ENCODE measurements at places on chromosomes 1 and 21. TPM values are rescaled to one million over a fixed set of nuclear protein-coding genes. Genes with fewer than 3 reads are reported as not detected.
A peak's percentile ranks its signal among the peaks of the same experiment; 100 is the strongest.

GRCh38 chr21:39103689-39104088 lies 79.6 kb downstream of the PSMG1 start:
- H3K27me3 ChIP-seq: peaks cover 26% of the 10 kb centered on the region
- H3K4me1 ChIP-seq: peaks cover 11% of the 10 kb centered on the region
- no peaks in the 10 kb centered on the region for H3K36me3 ChIP-seq
- no peak for DNase-seq
- H3K4me3 ChIP-seq: no peak overlapping the region
- H3K27ac ChIP-seq: no peak overlapping the region

DNA sequence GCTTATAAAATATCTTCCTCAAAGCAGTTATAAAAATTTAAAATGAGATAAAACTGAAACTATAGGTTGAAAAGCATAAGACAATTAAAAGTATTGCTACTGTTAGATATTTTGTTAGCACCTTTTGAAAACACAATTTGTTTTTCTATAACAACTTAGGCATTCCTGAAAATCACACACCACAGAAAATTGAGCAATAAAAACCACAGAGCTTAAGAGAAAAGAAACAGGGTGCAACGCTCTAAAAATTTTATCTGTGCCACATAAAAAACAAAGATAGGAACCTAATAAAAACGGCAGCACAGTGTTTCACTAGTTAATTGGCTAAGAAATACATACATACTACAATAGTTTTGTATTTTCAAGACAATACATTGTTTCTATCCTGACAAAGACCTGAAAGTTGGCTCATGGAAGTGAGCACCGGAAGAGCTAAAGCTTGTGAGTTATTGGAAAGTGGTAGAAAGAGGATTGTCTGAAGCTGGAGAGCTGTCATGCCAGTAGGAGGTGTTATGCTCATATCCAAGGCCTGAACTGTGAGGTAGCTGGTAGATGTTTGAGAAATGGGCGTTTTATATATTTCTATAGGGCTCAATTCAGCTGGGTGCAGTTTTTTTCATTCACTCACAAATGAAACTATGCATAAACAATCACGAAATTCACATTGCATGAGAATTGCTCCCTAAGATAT lies 45.8 kb downstream of the RGS7 start:
- DNase-seq: no peak
- no peaks in the 10 kb centered on the region for H3K4me1 ChIP-seq
- H3K27ac ChIP-seq: no peak overlapping the region
- H3K4me3 ChIP-seq: no peak overlapping the region
- H3K27me3 ChIP-seq: no peaks in the 10 kb centered on the region

DNA sequence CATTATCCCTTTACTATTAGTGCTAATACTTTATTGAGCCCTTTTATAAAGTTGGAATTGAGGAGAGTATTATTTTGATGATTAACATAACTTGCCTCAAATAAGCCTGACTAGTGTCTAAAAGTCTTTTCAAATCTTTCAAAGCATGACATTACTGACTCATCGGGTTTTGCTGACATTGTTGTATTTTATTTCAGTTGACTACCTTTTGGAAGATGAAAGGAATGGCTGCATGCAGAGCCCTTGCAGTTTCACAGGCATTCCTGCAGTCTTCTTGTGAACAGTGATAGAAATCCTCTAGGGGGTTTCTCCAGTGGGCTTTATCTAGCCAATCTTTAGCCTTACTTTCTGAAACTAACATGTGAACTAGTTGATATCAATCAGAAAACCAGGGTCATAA lies 43.0 kb upstream of the TMEM61 start:
- H3K4me3 ChIP-seq: no peak overlapping the region
- DNase-seq: no peak
- H3K36me3 ChIP-seq: no peaks in the 10 kb centered on the region

MRTO4 gene
- total RNA-seq: 138 TPM

PEAR1 gene
- total RNA-seq: 5.2 TPM

ERICH3 gene
- not detected for total RNA-seq

- H3K27ac ChIP-seq: no peak overlapping the region
- DNase-seq: no peak
- H3K4me1 ChIP-seq: no peaks in the 10 kb centered on the region
- no peak overlapping the region for H3K4me3 ChIP-seq
- peaks cover 65% of the 10 kb centered on the region for H3K27me3 ChIP-seq
Measured at GRCh38 chr1:53551428-53551995, 92.3 kb downstream of the DMRTB1 start.

DNA sequence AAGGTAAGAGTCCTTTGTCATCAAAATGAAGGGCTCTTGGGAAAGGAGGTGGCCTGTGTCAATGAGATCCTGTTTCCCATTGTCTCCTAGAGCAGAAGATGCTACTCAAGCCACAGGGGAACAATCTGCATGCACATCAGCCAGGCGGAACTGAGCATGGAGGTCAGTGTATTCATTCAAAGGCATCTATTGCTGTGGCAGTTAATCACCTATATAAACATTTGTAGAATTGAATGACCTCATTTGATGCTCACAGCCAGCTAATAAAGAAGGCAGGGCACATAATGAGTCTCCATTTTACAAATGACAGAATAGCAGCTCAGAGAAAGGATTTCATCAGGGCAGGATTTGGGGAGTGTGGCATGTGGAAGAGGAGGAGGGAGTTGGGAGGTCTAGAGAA lies 5.7 kb upstream of the FYB2 start:
- H3K4me3 ChIP-seq: no peak overlapping the region
- H3K27ac ChIP-seq: no peak overlapping the region
- no peaks in the 10 kb centered on the region for H3K27me3 ChIP-seq
- H3K4me1 ChIP-seq: no peaks in the 10 kb centered on the region

DNA sequence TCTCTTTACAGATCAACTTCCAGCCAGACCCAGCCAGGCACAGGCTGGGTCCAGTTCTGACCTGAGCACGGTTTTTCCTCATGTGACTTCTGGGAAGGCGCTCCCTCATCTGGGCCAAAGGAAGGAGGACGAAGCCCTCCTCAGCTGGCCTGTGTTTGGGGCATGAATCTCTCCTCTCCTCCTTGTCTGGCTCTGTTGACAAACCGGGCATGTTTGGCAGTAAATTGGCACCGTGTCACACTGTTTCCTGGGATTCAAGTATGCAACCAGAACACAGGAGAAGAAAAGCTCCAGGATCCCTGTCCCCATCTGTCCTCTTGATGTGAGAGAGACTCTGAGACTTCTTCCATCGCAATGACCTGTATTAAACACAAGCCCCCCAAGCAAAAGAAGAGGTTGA lies 18.3 kb downstream of the NECAP2 start:
- peaks cover 86% of the 10 kb centered on the region for H3K36me3 ChIP-seq
- no peak overlapping the region for H3K27ac ChIP-seq
- H3K27me3 ChIP-seq: no peaks in the 10 kb centered on the region
- DNase-seq: no peak
- H3K4me3 ChIP-seq: no peak overlapping the region
- no peaks in the 10 kb centered on the region for H3K4me1 ChIP-seq

GRCh38 chr1:92623187-92623778 lies 136.6 kb upstream of the GFI1 start:
- no peaks in the 10 kb centered on the region for H3K27me3 ChIP-seq
- H3K4me3 ChIP-seq: no peak overlapping the region
- no peak overlapping the region for H3K27ac ChIP-seq
- H3K4me1 ChIP-seq: no peaks in the 10 kb centered on the region
- H3K36me3 ChIP-seq: peaks cover 10% of the 10 kb centered on the region
- DNase-seq: no peak

GRCh38 chr1:222009105-222009730 lies 267.3 kb upstream of the DUSP10 start:
- H3K4me1 ChIP-seq: no peaks in the 10 kb centered on the region
- no peaks in the 10 kb centered on the region for H3K27me3 ChIP-seq
- peak; percentile 61 for DNase-seq
- H3K36me3 ChIP-seq: no peaks in the 10 kb centered on the region

GRCh38 chr1:107536266-107536665 lies 395.4 kb downstream of the NTNG1 start:
- H3K4me1 ChIP-seq: no peaks in the 10 kb centered on the region
- no peak overlapping the region for H3K27ac ChIP-seq
- H3K27me3 ChIP-seq: no peaks in the 10 kb centered on the region

DNA sequence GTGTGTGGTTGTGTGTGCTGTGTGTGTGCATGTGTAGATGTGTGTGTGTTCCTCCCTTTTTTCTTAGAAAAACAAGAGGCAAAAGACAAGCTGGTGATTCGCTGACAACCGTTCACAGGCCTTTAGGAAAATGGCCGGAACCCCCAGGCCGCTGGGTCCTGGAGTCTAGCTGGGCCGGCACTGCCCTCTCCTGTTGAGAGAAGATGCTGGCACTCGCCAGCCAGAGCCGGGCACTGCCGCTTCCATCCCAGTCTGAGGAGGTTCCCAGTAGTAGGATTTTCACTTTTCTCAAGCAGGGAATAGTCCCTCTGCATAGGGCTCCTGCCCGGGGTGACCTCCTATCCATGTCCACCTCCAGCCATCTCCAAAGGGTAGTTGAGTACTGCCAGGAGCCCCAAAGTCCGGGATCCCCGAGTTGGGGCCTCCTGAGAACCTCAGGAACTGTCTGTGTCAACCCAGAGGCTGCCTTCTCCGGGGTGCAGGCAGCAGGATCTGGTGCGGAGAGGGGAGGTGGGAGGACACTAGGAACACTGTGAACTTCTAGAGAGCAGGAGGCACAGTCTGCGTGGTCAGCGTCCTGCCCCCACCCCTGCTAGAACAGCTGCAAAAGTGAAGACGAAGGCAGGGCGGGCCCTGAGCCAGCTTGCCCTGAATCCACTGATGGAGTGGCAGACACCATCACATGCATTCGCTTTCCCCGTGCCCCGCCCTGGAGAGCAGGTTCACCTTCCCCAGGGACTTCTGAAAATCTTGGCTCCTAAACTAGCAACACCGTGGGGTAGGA lies 44.1 kb upstream of the ARHGEF16 start:
- no peaks in the 10 kb centered on the region for H3K4me1 ChIP-seq
- no peak overlapping the region for H3K4me3 ChIP-seq
- H3K36me3 ChIP-seq: no peaks in the 10 kb centered on the region

COL16A1 gene
- total RNA-seq: 0.54 TPM

RXFP4 gene
- total RNA-seq: not detected

LCE2D gene
- total RNA-seq: not detected

DNA sequence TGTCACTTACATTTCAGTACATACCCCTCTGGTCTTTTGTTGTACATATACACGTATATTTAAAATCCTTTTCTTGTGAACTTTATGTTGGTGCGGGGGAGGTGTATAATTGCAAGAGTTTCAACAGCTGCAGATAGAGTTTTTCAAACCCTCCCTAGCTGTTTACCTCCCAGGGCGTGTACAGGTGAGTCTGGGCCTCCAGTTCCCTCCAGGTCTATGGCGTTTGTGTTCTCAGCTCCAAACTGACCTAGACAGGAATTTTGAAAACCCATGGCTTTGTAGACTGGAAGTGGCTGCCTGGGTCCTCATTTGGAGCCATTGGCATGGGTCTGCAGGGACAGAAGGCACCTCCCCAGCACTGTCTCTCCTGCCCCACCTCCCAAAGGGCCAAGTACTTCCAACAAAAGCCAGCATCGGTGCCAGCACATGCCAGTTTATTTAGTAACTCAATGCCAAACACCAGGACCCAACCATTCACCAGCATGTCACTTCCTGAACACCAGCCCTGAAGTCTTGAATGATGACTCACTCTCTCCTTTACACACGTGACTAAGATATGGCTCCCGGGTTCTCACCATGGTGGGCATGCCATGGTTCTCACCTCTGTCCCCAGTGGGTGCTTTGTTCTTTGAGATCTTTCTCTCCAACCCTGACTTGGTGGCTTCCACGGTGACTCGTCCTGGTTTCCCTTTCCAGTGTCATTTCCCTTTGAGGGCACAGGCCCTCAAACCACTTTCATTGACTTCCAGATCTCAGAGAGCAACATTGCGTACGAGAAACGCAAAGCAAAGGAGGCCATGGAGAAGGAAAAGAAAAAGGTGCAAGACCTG lies 57.3 kb upstream of the EFHD2 start:
- peak overlapping the region; percentile 42 for H3K27ac ChIP-seq
- H3K4me1 ChIP-seq: peaks cover 8% of the 10 kb centered on the region
- no peaks in the 10 kb centered on the region for H3K27me3 ChIP-seq
- DNase-seq: peak; percentile 43
- no peak overlapping the region for H3K4me3 ChIP-seq

DIO1 gene
- not detected for total RNA-seq

XKR8 gene
- total RNA-seq: 2.8 TPM

CAMSAP2 gene
- total RNA-seq: 5.3 TPM

DNA sequence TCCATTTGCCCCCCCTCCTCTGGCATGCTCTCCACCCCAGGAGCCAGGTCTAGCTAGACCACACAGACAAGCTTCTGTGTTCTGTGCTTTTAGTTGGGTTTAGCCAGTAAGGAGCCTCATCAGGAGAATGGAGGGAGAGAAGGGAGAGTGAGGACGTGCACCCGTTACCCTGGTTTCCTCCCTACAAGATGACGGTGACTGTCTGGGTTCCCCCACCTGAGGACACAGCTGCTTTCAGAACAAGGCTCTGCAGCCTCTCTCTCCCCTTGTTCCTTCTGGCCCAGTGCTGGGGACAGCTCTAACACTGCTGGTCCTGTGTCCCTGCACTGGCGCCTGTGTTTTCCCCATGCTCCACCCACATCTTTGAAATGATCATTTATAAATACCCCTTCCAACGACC lies 184.4 kb upstream of the GALNT2 start:
- no peak overlapping the region for H3K4me3 ChIP-seq
- no peak for DNase-seq
- no peaks in the 10 kb centered on the region for H3K4me1 ChIP-seq
- H3K36me3 ChIP-seq: no peaks in the 10 kb centered on the region
- peaks cover 49% of the 10 kb centered on the region for H3K27me3 ChIP-seq

MFAP2 gene
- total RNA-seq: not detected

DNA sequence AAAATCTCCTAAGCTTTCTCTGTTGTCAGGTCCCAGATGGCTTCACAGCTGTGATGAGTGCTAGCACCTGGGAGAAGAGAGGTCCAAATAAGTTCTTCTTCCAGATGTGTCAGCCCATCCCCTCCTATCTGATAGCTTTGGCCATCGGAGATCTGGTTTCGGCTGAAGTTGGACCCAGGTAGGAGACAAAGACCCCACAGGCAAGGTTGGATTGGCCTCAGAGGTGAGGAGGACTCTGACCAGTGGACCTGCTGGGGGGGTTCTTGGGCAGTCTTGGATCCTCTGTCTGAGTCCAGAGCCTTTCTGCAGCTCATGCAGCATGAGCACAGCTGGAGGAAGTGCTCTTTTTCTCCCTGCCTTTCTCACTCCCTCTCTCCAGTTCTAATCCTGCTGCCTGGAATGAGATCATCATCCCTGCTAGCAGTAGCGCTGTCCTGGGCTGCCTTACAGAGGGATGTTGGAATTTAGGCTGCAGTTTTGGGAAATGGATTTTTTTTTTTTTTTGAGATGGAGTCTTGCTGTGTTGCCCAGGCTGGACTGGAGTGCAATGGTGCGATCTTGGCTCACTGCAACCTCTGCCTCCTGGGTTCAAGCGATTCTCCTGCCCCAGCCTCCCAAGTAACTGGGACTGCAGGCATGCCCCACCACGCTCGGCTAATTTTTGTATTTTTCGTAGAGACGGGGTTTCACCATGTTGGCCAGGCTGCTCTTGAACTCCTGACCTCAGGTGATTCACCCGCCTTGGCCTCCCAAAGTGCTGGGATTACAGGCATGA lies 7.1 kb downstream of the RNPEP start:
- no peaks in the 10 kb centered on the region for H3K4me1 ChIP-seq
- no peaks in the 10 kb centered on the region for H3K27me3 ChIP-seq
- peaks cover 77% of the 10 kb centered on the region for H3K36me3 ChIP-seq

Data from K562 (cell line).